ENCODE measurements at places on chromosomes 2 and 18. TPM values are rescaled to one million over a fixed set of nuclear protein-coding genes. Genes with fewer than 3 reads are reported as not detected.

CAPN14 gene
- total RNA-seq: 0.16 TPM

TMEM37 gene
- total RNA-seq: 0.32 TPM

NEU4 gene
- total RNA-seq: 0.17 TPM

RGPD3 gene
- total RNA-seq: under 0.01 TPM

LDLRAD4 gene
- 0.16 TPM for total RNA-seq

ANO7 gene
- total RNA-seq: 0.63 TPM

RIT2 gene
- not detected for total RNA-seq

NT5C1B gene
- total RNA-seq: not detected

LCLAT1 gene
- total RNA-seq: 7.7 TPM

SLC23A3 gene
- 0.63 TPM for total RNA-seq

DRC1 gene
- under 0.01 TPM for total RNA-seq

KATNAL2 gene
- 3.8 TPM for total RNA-seq

TMEM131 gene
- 20.9 TPM for total RNA-seq

PREB gene
- total RNA-seq: 40.7 TPM

RAB27B gene
- total RNA-seq: 0.52 TPM

EVX2 gene
- not detected for total RNA-seq

UGT1A9 gene
- total RNA-seq: not detected

ZSWIM2 gene
- total RNA-seq: not detected

CDK15 gene
- total RNA-seq: 5.8 TPM

SERPINB3 gene
- not detected for total RNA-seq

PROKR1 gene
- not detected for total RNA-seq

NOL4 gene
- not detected for total RNA-seq

CNDP1 gene
- total RNA-seq: not detected

RAD51AP2 gene
- not detected for total RNA-seq

SDC1 gene
- total RNA-seq: 8.0 TPM

CXCR2 gene
- total RNA-seq: not detected

GLI2 gene
- total RNA-seq: 4.0 TPM

SERPINB12 gene
- total RNA-seq: not detected

PRSS56 gene
- not detected for total RNA-seq

All from bronchial smooth muscle cell (primary cell).